ENCODE measurements at places on chromosomes 5 and 9.

- no peak for DNase-seq
These were observed 8.8 kb upstream of the RASGRF2 start for GRCh38 chr5:80951366-80951765.

GRCh38 chr9:132040246-132040645, 39.4 kb downstream of the MED27 start:
- no peak for DNase-seq

DNA sequence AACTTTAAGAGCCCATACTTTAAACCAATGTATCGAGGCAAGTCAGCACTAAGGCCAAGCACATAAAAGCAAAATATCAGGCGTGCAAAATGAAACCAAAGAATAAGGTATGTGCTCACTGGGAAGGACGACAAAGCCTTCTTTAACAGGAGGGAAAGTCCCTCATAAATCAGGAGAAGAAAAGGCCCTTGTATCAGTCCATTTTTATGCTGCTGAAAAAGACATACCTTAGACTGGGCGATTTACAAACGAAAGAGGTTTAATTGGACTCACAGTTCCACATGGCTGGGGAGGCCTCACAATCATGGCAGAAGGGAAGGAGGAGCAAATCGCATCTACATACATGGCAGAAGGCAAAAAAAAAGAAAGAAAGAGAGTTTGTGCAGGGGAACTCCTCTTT, 68.9 kb downstream of the UBE2QL1 start:
- no peak for DNase-seq

GRCh38 chr5:1901061-1901460, 18.3 kb upstream of the IRX4 start:
- DNase-seq = no peak

DNA sequence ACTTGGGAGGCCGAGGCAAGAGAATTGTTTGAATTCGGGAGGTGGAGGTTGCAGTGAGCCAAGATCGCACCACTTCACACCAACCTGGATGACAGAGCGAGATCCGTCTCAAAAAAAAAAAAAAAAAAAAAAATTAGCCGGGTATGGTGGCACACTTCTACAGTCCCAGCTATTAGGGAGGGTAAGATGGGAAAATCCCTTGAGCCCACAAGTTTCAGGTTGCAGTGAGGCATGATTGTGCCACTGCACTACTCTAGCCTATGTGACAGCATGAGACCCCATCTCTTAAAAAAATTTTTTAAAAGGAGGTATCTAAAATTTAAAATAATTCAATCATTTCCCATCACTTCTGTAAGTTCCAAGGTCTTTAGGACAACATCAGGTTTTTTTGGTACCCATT, 26.0 kb downstream of the PSIP1 start:
- no peak for DNase-seq

- no peak for DNase-seq
These were observed 135.3 kb upstream of the DPYSL3 start for GRCh38 chr5:147645197-147645596.

- no peak for DNase-seq
These were observed 85.8 kb downstream of the GABRB2 start for GRCh38 chr5:161460741-161461140.

GRCh38 chr9:98775831-98776441, 20.4 kb downstream of the ANKS6 start:
- peak; percentile 65 for DNase-seq

GRCh38 chr5:155308289-155308688, 294.7 kb downstream of the KIF4B start:
- no peak for DNase-seq

- no peak for DNase-seq
These were observed 1999.3 kb downstream of the MAT2B start for GRCh38 chr5:165504674-165505073.

- DNase-seq = no peak
These were observed 40.0 kb downstream of the PSD2 start for GRCh38 chr5:139835656-139836055.

- DNase-seq = no peak
These were observed 4.5 kb downstream of the CAMK2A start for GRCh38 chr5:150285114-150285513.

DNA sequence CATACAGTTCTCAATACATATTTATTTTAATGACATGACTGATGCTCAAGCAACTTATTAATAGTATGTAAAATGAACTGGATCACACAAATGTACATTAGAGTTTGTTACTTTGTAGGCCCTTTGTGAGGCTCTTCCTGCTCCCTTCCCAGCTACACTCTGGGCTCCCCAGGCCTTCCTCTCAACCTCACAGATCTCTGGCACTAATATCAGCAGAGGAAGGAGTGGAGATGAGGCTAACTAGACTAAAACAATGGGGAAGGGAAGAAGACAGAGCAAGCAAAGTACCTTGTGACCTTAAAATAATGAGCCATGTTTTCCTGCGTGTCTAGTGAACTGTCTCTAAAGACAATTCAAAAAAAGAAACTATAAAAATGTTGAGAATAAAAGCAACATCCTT, 30.3 kb upstream of the TEK start:
- DNase-seq = no peak

DNA sequence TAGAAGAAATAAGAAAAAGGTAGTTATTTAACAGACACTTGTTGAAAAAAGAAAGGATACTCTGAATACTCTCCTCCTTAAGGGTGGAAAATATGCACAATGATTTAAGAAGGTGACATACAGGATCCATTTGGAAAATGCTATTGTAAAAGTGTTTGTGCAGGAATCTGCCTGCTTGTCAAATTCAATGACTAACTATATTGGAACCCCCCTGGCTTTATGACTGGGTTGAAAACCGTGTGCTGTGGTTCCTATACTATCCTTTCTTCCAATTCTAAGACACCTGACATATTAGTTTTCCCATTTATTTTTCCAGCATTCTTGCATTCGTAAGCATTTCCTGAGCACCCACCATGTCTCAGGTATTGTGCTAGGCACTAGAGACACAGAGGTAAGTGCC, 220.0 kb downstream of the GLIS3 start:
- no peak for DNase-seq

DNA sequence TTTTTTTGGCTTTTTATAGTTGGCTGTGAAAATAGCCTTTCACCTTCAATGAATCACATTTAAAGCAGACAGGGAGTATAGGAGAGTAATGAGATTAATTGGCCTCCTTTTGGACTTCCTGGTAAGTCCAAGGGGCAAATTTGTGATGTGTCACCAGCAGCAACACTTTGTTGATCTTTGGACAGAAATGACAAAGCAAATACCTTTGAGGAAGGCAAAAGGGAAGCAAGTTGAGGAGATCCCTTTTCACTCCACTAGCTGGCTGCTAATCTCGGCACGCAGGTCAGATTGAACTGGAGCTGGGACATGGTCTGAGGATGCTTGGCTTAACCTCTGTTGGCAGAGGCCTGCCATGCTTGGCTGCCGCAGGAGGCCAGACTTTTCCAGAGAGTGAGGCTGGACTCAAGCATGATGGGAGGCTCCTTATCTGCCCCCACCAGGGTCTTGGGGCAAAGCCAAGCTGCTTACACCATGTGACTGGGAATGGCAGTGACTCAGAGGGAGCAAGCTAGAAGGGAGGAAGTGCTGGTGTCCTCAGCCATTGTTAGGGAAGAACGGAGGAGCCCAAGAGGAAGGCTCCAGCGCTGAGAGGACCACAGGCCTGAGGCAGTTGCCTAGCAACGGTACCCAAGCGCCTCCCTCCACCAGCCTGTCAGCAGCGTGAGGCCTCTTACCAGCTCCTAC, 174.5 kb upstream of the MAP1B start:
- DNase-seq = peak; percentile 31

DNA sequence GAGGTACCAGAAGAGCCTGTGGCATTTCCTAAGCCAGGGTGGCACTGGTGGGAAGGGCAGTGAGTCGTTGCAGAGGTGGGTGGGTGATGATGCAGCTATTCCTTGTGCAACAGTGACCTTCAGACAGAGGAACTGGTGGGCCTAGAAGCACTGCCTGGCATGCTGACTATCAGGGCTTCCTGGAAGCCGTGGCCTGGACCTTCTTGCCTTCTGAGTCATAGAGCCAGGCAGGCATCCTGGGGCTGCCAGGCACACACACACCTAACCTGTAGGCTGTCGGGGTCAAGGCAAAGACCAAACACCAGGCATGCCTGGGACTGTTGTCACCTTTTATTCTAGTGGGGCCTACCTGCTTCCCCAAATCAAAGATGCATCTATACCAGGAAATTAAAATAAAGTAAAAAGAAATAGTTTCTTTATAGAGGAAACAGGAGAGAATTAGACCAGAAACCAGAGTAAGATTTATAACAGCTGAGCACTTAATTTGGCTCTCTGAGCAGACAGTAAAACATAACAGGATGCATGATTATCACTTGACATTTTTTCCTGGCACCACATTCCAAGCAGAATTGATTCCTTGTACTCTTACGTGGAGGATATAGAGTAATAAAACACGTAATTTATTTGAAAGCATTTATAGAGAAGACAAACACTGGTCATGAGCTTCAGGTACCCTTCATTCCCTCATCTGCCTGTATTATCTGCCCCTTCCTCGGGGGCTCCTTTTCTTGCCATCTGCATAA, 25.1 kb downstream of the NANS start:
- DNase-seq = no peak

- no peak for DNase-seq
These were observed 401.8 kb downstream of the ARHGEF28 start for GRCh38 chr5:74027732-74028338.

DNA sequence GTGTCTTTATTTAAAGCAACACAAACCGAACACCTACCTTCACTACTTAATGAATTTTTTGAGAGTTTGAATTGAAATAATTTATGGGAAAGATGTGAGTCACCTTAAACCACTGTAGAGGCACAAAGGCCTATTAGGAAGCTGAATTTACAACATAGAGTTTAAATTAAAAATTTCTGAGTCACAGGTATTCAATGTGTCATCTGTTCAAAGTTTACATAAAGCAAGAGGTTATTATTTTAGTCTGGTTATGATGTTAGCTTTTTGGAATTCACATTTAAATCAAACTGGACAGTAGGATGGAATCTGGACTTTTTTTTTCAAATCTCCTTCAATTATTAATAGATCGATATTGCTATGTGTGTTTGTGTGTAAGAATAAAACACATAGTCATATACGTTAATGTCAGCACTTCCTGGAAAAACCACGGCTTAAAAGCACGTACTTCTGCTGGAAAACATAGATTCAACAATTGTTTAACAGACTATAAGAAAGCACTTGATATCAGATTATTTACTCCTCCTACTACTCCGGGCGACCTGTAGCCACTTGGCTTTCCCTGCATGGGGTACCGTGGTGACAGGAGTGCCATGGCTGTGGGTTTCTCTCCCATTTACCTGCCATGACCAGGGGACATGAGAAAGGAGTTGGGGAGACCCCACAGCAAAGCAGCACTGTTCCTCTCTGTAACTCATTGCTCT, 638.6 kb downstream of the SEMA5A start:
- no peak for DNase-seq

- DNase-seq = no peak
These were observed 630.7 kb upstream of the ZNF608 start for GRCh38 chr5:125377141-125377540.

GRCh38 chr5:44645502-44645901, 163.2 kb upstream of the MRPS30 start:
- no peak for DNase-seq

DNA sequence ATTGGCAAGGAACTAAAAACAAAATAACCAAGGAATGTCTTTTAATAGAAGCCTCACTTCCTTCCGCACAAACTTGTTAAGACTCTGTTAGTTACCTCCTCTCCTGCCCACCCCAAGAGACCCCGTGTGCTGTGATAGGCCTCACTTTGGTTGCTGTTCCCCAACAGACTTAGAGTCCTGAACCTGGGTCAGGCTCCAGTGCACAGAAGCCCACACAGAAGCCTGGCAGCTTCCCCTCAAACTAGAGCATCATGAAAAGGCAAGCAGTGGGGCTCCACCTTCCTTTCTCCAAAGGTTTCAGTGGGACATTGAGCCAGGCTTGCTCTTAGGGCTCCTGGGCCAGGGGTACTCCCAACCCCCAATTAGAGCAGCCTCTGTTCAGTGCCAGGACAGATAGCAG, 230.5 kb downstream of the ESM1 start:
- no peak for DNase-seq

DNA sequence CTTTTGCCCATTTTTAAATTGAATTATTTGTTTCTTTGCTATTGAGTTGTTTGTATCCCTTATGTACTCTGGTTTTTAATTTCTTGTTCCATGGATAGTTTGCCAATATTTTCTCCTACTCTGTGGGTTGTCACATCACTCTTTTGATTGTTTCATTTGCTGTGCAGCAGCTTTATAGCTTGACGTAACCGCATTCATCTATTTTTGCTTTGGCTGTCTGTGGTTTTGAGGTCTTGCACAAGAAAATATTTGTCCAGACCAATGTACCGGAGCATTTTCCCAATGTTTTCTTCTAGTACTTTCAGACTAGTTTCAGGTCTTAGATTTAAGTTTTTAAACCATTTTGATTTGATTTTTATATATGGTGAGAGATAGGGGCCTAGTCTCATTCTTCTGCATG, 36.2 kb upstream of the ZNF366 start:
- no peak for DNase-seq

- DNase-seq = no peak
These were observed 168.5 kb downstream of the DOCK2 start for GRCh38 chr5:169805527-169805934.

DNA sequence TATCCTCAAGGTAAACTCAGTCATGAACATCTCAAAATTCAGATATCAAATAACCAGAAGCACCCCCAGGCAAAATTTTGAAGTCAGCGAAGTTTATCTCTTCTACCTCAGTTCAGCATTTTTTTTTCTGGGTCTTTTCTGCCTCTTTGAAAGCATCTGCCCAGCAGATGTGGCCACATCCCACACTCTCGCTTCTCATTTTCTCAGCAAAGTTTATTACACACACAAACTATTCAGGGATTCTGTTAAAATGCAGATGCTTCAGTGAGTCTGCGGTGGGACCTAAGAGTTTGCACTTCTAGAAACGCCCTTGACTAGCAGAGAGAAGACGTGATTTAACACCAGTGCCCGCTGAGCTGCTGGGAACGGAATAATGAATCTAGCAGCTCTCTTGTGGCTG, 19.3 kb downstream of the RASEF start:
- no peak for DNase-seq

- no peak for DNase-seq
These were observed 12.4 kb downstream of the CLPTM1L start for GRCh38 chr5:1332461-1333001.

DNA sequence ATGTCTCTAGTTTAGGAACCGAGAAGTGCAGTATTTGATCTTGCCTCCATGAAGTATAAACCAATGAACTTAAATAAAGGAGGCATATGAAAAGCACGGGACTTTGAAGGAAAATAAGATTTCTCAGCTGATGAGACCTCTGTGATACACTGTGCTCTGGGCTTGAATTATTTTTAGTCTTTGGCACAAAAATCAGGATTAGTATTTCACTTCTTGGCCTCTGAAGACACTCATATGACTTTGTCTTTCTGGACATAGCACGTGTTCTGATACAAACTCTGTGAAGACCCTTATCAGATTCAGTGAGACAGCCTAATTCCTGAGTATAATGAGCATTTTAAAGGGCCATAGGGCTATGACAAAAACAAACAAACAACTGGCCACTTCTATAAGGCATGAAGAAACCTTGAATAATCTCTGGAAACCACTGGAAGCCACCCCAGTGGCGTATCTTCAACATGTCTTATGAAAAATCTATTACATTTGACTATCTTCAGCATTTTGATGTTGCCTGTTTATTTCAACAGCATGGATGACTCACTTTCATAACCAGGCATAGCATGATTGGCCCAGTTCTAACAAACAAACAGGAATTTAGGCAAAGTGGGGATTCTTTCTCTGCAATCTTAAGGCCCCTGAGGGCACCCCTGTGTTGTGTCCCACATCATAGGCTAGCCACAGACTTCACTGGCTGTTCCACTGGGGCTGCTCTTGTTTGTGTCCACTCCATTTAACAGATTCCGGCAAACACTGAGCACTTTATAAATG, 90.3 kb upstream of the ZNF462 start:
- no peak for DNase-seq
